ENCODE measurements at places on chromosomes 3 and 15.

DNA sequence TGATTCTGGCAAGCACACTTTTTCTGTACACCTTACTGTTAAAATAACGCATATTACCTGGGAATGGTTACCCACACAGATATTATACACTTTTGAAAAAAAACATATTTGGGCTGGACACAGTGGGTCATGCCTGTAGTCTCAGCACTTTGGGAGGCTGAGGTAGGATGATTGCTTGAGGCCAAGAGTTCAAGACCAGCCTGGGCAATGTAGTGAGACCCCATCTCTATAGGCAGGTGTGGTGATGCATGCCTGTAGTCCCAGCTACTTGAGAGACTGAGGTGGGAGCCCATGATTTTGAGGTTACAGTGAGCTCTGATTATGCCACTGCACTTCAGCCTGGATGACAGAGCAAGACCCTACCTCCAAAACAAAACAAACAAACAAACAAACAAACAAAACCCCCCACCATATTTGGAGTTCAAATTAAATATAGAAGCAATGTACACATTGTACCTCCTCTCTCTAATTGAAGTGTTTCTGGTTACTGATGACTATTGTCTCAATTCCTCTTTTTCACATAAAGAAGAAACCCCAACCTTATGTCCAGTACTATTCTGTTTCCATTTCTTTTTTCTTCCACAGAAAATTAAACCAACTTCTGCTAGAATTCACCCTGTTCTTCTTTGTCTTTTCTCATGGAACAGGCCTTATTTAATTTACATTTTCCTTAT lies 152.6 kb upstream of the UMPS start:
- no peak for DNase-seq

DNA sequence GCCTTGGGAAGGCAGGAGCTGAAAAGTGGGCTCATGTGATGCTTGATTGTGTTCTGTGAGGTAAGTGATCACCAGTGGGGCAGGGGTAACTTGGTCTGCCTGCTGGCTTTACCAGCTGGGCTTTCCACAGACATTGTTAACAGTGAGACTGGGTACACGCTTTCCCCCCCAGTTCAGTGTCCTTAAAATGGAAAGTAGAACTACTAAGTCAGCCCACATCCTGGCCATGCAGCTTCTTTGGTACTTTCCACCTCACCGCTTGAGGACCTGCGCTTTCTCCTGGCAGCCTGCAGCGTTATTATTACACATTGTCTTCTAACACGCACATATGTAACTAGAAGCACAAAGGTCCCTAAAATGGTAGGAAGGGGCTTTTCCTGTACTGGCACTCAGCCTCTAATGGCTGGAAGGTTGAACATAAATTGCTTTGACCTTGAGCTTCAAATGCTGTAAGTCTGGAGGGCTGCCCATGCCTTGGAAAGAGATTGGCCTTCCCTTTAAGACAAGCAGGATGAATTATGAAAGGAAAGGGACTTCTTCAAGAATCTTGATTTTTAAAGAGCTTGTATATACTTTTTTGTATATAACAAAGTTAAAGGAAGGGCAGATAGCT lies 216.1 kb upstream of the ROPN1 start:
- DNase-seq = no peak

- DNase-seq = peak; percentile 57
Measured at GRCh38 chr3:44058022-44058867, 183.4 kb upstream of the TOPAZ1 start.

GRCh38 chr3:152438181-152438580 lies 169.5 kb downstream of the MBNL1 start:
- no peak for DNase-seq

DNA sequence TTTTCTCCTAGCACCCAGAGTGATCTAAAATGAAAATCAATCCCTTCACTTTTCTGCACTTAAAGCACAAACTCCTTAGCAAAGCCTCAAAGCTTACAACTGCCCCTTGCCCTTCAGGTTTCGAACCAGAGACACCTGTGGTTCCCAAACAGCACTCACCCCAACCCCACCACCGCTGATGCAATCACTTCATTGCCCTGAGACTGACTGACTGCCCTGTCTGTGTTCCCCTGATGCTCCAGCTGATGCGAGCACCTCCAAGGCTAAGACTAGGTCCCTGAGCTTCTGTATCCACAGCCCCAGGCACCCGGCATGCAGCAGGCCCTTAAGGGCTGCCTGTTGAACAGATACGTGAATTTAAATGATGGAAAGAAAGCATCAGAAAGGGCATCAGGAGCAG lies 127.3 kb downstream of the ZNF621 start:
- DNase-seq = no peak

DNA sequence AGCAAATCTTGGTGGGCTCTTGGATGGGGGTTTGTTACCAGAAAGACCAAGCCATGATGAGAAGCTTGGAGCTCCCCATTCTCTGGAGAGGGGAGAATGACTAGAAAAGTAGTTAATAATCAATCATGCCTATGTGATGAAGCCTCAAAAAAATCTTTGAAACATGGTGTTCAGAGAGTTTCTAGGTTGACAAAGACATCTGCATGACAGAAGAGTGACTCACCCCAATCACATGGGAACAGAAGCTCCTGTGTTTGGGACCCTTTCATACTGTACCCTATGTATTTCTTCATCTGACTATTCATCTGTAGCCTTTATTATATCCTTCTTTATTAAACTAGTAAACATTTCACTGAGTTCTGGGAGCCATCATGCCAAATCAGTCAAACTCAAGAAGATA lies 87.4 kb downstream of the BCHE start:
- no peak for DNase-seq

GRCh38 chr3:46214751-46215352 lies 6.7 kb upstream of the CCR1 start:
- no peak for DNase-seq
